ENCODE measurements at places on chromosomes 1 and 21. TPM values are rescaled to one million over a fixed set of nuclear protein-coding genes. Genes with fewer than 3 reads are reported as not detected.

Gene EFNA4
- 16.2 TPM for polyA plus RNA-seq

Gene ARHGEF10L
- polyA plus RNA-seq, result 64.4 TPM

Gene MINDY1
- polyA plus RNA-seq, result 17.2 TPM

Gene RAP1GAP
- 12.2 TPM for polyA plus RNA-seq

Gene KCNT2
- 0.22 TPM for polyA plus RNA-seq

Gene DISC1
- polyA plus RNA-seq, result 0.41 TPM

Gene NKAIN1
- 0.38 TPM for polyA plus RNA-seq

Gene GJC2
- polyA plus RNA-seq, result 0.57 TPM

Gene ID3
- polyA plus RNA-seq, result 24.4 TPM

Gene USP16
- polyA plus RNA-seq, result 14.0 TPM

Gene SLC37A1
- 12.4 TPM for polyA plus RNA-seq

Gene OR6N1
- polyA plus RNA-seq, result not detected

Gene KIF17
- 0.48 TPM for polyA plus RNA-seq

Gene OLIG2
- polyA plus RNA-seq, result not detected

Gene PHF13
- 9.0 TPM for polyA plus RNA-seq

Gene TSPAN2
- 4.2 TPM for polyA plus RNA-seq

Gene GREM2
- 3.5 TPM for polyA plus RNA-seq

Gene TSEN15
- 12.3 TPM for polyA plus RNA-seq

Gene GJB5
- 99.0 TPM for polyA plus RNA-seq

Gene SOAT1
- polyA plus RNA-seq, result 1.5 TPM

Gene STIL
- polyA plus RNA-seq, result 1.6 TPM

Gene HMGN1
- 171 TPM for polyA plus RNA-seq

Gene AMPD1
- 0.11 TPM for polyA plus RNA-seq

Gene UBASH3A
- polyA plus RNA-seq, result 0.59 TPM

Gene HSPA6
- 0.79 TPM for polyA plus RNA-seq

Gene FAM72A
- 2.5 TPM for polyA plus RNA-seq

All from esophagus (tissue), 2 donors.